ENCODE measurements at places on chromosomes 1 and 21.

DNA sequence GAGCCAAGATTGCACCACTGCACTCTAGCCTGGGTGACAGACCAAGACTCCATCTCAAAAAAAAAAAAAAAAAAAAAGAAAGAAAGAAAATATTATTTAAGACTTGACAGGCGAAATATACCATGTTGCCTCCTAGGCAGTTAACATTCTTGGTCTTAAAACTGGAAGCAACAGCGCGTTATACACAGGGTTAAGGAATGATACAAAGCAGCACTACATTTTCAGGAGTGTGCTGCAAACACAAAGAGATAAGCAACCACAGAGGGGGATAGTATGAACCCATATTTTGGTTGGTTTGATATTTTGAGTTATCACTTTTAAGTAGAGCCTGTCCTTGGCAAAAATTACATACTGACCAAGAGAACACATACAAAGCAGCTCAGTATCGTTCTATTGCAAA lies 25.1 kb downstream of the USP24 start:
- DNase-seq = no peak
- peaks cover 2% of the 10 kb centered on the region for H3K27me3 ChIP-seq
- H3K27ac ChIP-seq = no peak overlapping the region
- H3K4me1 ChIP-seq = peaks cover 6% of the 10 kb centered on the region
- no peaks in the 10 kb centered on the region for H3K36me3 ChIP-seq
- H3K4me3 ChIP-seq = no peak overlapping the region

DNA sequence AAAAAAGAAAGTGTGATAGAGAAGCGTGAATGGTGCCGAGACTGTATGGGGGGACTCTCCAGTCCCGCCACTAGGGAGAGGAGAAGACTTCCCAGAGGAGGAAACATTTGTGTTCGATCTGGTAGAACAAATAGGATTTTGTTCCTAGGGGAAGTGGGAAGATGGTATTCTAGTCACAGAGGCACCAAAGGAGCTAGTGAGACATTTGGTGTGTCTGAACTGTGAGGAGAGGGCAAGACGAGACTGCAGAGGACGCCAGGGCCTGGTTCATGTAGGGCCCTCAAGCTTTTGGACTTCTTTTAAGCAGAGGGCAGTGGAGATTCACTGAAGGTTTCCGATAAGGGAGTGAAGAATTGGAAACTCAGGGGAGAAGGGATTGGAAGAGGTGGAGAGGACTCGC lies 2.9 kb downstream of the BTBD19 start:
- peaks cover 60% of the 10 kb centered on the region for H3K4me1 ChIP-seq
- peaks cover 41% of the 10 kb centered on the region for H3K27me3 ChIP-seq
- peak overlapping the region; percentile 62 for H3K4me3 ChIP-seq
- H3K36me3 ChIP-seq = peaks cover 31% of the 10 kb centered on the region
- peak overlapping the region; percentile 73 for H3K27ac ChIP-seq

DNA sequence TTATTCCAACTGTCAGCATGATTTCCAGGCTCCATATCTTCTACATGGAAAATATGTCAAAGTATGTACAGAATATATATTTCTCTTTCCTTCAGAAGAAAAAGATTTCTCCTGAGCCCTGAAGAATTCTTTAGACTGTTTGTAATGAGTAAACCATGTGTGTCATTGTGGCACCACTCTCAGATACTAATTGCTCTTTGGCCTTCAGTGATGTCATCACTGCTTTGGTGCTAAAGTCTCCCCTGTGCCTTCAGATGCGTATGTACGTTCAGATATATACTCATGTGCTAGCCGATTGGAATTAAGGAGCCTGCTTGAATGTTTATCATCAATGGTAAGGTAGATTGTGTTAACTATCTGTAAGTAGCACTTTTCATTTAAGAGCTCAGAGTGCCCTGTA lies 20.6 kb upstream of the NBL1 start:
- no peak for DNase-seq
- H3K4me3 ChIP-seq = no peak overlapping the region
- H3K4me1 ChIP-seq = no peaks in the 10 kb centered on the region
- no peak overlapping the region for H3K27ac ChIP-seq
- no peaks in the 10 kb centered on the region for H3K27me3 ChIP-seq

DNA sequence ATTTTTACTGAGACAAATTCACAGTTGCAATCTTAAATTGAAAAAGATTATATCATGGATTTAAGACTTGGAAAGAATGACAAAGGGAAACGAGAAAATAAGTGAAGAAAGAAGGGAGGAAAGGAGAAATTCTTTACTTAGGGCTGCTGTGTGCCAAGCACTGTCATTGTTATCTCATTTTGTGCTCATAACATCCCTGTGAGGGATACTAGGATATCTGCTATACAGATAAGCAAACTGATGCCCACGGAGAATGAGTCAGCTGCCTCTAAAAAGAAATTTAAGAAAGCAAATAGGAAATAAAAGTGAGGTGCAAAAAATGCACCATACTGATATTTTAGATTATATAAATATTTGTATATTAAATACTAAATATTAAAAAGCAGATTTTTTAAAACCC lies 183.6 kb upstream of the NR5A2 start:
- peaks cover 4% of the 10 kb centered on the region for H3K4me1 ChIP-seq
- H3K27me3 ChIP-seq = no peaks in the 10 kb centered on the region
- H3K27ac ChIP-seq = peak overlapping the region; percentile 16
- H3K4me3 ChIP-seq = no peak overlapping the region

GRCh38 chr1:110254604-110255391 lies 44.7 kb downstream of the KCNC4 start:
- peaks cover 28% of the 10 kb centered on the region for H3K4me1 ChIP-seq
- no peaks in the 10 kb centered on the region for H3K27me3 ChIP-seq
- H3K27ac ChIP-seq = peak overlapping the region; percentile 92
- H3K36me3 ChIP-seq = peaks cover 5% of the 10 kb centered on the region
- H3K4me3 ChIP-seq = no peak overlapping the region
- DNase-seq = no peak

GRCh38 chr1:225866061-225866837 lies 15.9 kb downstream of the TMEM63A start:
- no peak for DNase-seq
- H3K36me3 ChIP-seq = peaks cover 31% of the 10 kb centered on the region
- H3K4me3 ChIP-seq = no peak overlapping the region
- H3K27me3 ChIP-seq = peaks cover 5% of the 10 kb centered on the region
- H3K4me1 ChIP-seq = peaks cover 2% of the 10 kb centered on the region

- H3K4me1 ChIP-seq = peaks cover 13% of the 10 kb centered on the region
- H3K4me3 ChIP-seq = no peak overlapping the region
- H3K27ac ChIP-seq = no peak overlapping the region
These were observed 42.0 kb downstream of the VPS26C start for GRCh38 chr21:37224861-37225839.

DNA sequence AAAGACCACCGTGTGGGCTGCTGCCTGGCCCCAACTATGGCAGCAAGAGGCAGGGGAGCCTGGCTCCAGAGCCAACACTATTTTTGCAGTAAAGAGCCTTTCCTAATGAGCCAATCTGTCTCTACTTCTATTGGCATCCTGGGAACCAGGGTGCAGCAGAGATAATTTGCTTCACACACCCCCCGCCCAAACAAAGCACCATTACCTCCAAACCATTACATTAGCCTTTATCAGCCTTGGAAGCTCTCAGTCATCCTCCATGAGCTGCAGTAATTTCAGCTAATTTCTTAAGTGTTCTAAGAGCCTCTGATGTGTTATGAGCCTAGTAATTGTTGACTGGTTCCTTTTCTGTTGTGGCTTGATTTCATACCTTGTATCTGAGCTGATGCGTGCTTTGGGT lies 21.6 kb downstream of the ARMH1 start:
- no peak overlapping the region for H3K27ac ChIP-seq
- H3K4me1 ChIP-seq = peaks cover 3% of the 10 kb centered on the region
- no peak for DNase-seq

- no peaks in the 10 kb centered on the region for H3K27me3 ChIP-seq
- no peak overlapping the region for H3K27ac ChIP-seq
- peaks cover 8% of the 10 kb centered on the region for H3K36me3 ChIP-seq
- H3K4me3 ChIP-seq = no peak overlapping the region
- DNase-seq = no peak
These were observed 17.6 kb downstream of the MTFR1L start for GRCh38 chr1:25837262-25837875.

GRCh38 chr21:37346841-37347430 lies 19.6 kb upstream of the DYRK1A start:
- no peaks in the 10 kb centered on the region for H3K4me1 ChIP-seq
- H3K27ac ChIP-seq = no peak overlapping the region
- H3K4me3 ChIP-seq = peak overlapping the region; percentile 5
- H3K27me3 ChIP-seq = no peaks in the 10 kb centered on the region

- H3K4me3 ChIP-seq = no peak overlapping the region
- no peaks in the 10 kb centered on the region for H3K27me3 ChIP-seq
- H3K4me1 ChIP-seq = no peaks in the 10 kb centered on the region
- peaks cover 3% of the 10 kb centered on the region for H3K36me3 ChIP-seq
- DNase-seq = no peak
These were observed 6.8 kb upstream of the CHIA start for GRCh38 chr1:111283838-111284237.

All from endothelial cell (in vitro differentiated cells).